ENCODE measurements at places on chromosomes 5 and 9.

DNA sequence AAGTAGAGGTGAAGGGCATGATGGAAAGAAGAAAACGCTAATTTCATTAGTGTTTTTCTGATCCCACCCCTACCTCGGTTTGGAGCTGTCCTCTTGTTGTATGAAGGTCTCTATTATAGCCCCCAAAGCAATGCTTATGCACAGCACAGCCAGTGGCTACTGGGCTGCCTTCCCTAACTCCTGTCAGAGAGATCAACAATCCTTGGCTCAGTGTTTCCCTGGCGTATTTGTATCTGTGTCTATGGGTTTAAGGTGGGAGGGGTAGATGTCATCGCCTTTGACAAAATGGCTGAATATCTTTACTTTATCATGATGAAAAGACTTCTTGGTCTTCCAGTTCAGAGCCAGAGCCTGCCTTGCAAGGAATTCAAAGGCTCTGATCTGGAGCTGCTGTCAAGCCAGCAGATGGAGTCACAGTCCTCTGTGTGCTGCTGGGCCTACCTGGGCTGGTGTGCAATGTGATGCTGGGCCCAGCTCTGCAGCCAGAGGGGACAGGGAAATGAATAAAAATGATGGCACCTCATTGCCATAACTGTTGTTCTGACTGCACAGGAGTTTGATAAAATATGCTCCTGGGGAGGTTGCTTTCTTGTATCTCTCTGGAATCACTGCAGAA, 20.1 kb upstream of the HSPA9 start:
- no peaks in the 10 kb centered on the region for H3K27me3 ChIP-seq
- H3K4me3 ChIP-seq = no peak overlapping the region
- no peaks in the 10 kb centered on the region for H3K4me1 ChIP-seq
- no peak overlapping the region for H3K27ac ChIP-seq
- no peaks in the 10 kb centered on the region for H3K36me3 ChIP-seq

DNA sequence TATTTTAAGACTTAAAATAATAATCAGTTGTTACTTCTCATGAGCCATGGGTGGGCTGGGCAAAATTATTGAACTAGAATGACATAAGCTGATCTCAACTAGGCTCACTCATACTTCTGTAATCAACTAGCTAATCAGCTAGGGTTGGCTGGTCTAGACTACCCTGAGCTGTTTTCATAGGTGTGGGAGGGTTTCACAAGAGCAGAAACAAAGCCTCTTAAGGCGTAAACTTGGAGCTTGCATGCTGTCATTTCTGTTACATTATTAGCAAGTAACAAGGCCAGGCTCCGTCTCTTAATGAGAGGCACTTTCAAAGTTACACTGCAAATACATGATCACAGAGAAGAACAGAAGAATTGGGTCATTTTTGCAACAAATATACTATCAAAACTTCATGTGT, 57.2 kb upstream of the GHR start:
- no peaks in the 10 kb centered on the region for H3K4me1 ChIP-seq
- no peak overlapping the region for H3K27ac ChIP-seq
- no peak overlapping the region for H3K4me3 ChIP-seq

DNA sequence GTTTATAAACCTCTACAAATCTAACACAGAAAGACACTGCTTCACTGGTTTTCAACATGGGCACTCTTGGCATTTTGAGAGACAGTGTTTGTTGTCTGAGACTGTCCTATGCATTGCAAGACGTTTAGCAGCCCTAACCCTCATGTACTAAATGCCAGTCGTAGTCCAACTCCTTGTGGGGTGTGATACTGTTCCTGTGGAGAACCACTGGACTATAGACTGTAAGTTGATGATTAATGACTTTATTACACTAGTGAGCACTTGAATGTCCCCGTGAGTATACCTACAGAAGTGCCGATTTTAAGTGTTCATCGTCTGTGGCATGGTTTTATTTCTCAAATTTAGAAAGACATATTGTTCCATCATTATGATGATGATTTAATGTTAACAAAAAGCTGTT, 46.2 kb downstream of the RECK start:
- no peaks in the 10 kb centered on the region for H3K36me3 ChIP-seq
- no peaks in the 10 kb centered on the region for H3K27me3 ChIP-seq
- H3K4me3 ChIP-seq = no peak overlapping the region
- no peak overlapping the region for H3K27ac ChIP-seq
- no peaks in the 10 kb centered on the region for H3K4me1 ChIP-seq

GRCh38 chr9:121700165-121700831, 48.9 kb downstream of the DAB2IP start:
- no peaks in the 10 kb centered on the region for H3K27me3 ChIP-seq
- H3K36me3 ChIP-seq = no peaks in the 10 kb centered on the region

DNA sequence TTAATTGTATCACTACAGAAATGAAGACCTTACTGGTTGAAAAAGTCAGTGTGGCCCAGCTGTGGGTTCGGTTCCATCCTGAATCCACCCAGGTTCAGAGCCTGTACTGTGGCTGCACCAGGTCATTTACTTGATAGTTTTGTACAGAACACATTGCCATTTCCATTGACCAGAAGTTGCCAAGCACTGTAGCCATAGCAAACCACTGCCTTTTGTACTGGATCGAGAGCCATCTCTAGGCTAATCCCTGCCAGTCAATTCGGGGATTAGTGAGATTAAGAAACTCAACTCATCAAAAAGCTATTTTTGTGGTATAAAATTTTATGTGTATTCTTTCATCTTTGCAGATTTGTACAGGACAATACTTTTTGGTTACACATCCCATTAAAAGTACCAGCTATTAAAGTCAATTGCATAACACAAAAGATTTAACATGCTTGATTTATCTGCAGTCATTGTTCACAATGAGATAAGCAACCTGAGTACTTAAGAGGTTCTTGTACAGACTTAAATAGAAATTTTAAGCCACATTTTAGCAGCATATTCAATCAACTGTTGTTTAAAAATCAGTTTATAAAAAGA, 108.5 kb upstream of the OTULINL start:
- no peaks in the 10 kb centered on the region for H3K4me1 ChIP-seq
- no peak for DNase-seq
- no peaks in the 10 kb centered on the region for H3K36me3 ChIP-seq
- no peaks in the 10 kb centered on the region for H3K27me3 ChIP-seq
- H3K4me3 ChIP-seq = no peak overlapping the region

DNA sequence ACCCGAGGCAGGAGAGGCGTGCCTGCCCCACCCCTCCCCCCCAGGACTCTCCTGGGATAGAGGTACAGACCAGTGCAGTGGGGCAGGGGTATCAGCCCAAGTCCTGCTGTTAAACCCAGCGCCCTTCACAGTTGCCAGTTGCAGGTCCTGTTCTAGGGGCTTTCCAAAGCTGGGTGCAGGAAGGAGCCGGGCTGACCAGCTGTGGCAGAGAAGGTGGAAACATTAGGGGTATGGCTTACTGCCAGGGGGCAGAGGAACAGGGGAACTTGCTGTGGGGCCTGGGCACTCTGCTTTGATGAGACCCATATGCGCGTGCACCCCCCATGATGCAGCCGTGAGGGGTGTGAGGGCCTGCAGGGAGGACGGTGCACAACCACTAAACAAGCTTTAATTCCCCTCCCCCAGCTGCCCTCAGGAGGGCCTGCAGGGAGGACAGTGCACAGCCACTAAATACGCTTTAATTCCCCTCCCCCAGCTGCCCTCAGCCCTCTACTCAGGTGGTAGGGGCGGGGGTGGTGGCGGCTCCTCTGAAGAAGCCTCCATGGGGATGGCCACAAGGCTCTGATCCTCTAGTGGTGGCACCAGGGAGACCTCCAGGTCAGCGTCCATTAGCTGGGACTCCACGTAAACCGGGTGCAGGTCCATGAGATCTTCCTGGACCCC, 766 bp upstream of the LRRC26 start:
- no peak overlapping the region for H3K4me3 ChIP-seq
- no peak for DNase-seq
- peaks cover 13% of the 10 kb centered on the region for H3K4me1 ChIP-seq
- no peak overlapping the region for H3K27ac ChIP-seq

- H3K4me3 ChIP-seq = no peak overlapping the region
- H3K36me3 ChIP-seq = no peaks in the 10 kb centered on the region
- DNase-seq = no peak
- H3K27me3 ChIP-seq = no peaks in the 10 kb centered on the region
- no peaks in the 10 kb centered on the region for H3K4me1 ChIP-seq
Measured at GRCh38 chr9:21890696-21891095, 88.3 kb downstream of the MTAP start.

- peak overlapping the region; percentile 99 for H3K27ac ChIP-seq
- peaks cover 40% of the 10 kb centered on the region for H3K4me1 ChIP-seq
- H3K4me3 ChIP-seq = peak overlapping the region; percentile 62
- no peak for DNase-seq
- H3K27me3 ChIP-seq = no peaks in the 10 kb centered on the region
- peaks cover 7% of the 10 kb centered on the region for H3K36me3 ChIP-seq
Measured at GRCh38 chr5:141617682-141618029, 1.1 kb downstream of the DIAPH1 start.

GRCh38 chr5:135442431-135443160, 4.6 kb downstream of the DCANP1 start:
- H3K27me3 ChIP-seq = no peaks in the 10 kb centered on the region
- DNase-seq = no peak
- H3K4me1 ChIP-seq = no peaks in the 10 kb centered on the region
- no peak overlapping the region for H3K27ac ChIP-seq
- no peaks in the 10 kb centered on the region for H3K36me3 ChIP-seq

DNA sequence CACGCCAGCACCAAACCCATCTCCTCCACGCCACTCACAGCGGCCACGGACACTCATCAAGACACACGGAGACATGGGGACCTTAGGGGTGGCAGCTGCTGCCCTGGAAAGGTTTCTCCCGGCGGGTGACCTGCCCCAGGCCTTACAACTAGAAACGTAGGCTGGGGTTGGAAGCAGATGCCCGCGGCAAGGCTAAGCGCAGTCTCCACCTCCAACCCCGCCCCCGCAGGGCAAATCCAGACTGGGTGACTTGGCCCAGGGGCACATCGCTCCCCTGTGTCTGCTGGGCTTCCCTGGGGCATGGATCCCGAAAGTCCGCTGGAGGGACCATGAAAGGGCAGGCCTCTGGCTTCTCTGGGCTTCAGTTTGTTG, 12.0 kb upstream of the ASS1 start:
- peaks cover 7% of the 10 kb centered on the region for H3K27me3 ChIP-seq
- H3K4me3 ChIP-seq = no peak overlapping the region
- peaks cover 3% of the 10 kb centered on the region for H3K4me1 ChIP-seq
- H3K36me3 ChIP-seq = no peaks in the 10 kb centered on the region
- no peak for DNase-seq

DNA sequence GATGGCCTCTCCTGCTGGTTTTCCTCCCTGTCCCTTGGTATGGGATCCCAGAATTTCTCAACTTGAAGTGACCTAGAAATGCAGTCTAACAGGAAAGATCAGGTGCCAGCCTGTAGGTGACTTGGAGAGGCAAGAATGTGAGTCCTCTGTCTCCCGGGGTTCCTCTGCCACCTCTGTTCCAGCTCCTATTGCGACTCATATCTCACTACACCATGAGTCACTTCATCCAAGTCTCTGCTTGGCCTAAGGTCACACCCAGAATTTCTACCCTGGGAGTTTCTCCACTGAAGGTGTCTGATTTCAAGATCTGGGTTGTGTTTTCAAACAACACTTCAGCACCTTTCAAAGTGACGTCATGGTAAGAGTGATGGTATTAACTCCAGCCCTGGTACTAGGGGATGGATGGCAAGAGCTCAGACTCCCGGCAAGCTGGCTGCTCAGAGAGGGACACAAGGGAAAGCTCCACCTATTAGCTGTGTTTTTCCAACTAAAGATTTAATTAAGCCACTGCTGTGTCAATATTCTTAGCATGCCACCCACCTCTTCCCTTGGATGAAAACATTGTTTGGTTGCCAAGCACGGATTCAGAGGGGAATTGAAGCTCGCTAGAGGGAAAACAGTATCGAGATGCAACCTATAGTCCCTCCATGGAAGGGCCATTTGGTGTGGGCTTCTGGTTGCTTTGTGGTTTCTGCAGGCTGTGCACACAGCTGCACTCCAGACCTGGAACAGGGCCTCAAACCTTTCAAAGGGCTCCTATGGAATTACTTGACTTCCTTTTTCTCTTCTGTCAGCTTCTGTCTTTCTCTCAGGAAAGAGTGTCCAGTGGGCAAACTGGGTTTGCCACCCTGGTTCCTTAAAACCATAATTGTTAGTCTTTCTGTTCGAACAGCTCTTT, 205.7 kb downstream of the GAS1 start:
- H3K4me3 ChIP-seq = no peak overlapping the region
- H3K36me3 ChIP-seq = no peaks in the 10 kb centered on the region
- H3K27ac ChIP-seq = peak overlapping the region; percentile 7
- DNase-seq = no peak
- peaks cover 5% of the 10 kb centered on the region for H3K4me1 ChIP-seq
- no peaks in the 10 kb centered on the region for H3K27me3 ChIP-seq

DNA sequence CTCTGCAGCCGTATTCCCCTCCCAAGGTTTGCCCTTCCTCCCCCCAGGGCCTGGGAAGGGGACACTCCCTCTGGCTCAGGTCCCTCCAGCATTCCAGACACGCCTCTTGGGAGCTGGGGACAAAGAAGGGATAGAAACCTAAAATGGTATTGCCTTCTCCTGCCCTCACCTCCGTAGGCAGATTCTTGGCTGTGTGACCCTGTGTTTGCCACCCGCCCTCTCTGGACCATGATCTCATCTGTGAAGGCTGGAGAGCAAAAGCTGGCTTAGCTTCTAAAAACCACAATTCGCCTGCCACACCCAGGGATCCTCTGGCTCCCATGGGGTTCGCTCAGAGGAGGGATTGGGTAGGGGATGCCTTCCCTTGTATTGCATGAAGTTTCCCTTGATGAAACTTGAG, 7.7 kb downstream of the AQP3 start:
- DNase-seq = no peak
- no peaks in the 10 kb centered on the region for H3K36me3 ChIP-seq
- H3K27ac ChIP-seq = no peak overlapping the region
- no peaks in the 10 kb centered on the region for H3K27me3 ChIP-seq

GRCh38 chr9:88949425-88949824, 41.8 kb upstream of the S1PR3 start:
- no peaks in the 10 kb centered on the region for H3K36me3 ChIP-seq
- H3K4me1 ChIP-seq = peaks cover 16% of the 10 kb centered on the region

DNA sequence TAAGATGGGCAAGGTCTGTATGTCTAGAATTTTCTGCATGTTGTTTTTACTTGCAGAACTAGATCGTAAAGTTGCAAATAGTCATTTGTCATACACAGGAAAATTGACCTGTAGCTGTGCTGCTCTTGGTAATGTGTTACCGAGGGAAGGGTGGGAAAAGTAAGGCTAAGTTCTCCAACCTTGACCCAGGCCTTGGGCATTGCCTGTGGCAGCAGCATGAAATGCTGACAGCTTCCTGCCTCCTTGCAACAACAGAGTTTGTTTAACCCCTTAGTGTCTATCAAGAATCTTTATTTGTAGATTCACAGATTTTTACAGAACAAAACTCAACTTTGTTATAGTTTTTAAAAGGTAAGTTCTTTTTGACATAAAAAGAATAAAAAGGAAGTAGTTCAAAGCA, 48.3 kb downstream of the ERCC6L2 start:
- no peaks in the 10 kb centered on the region for H3K36me3 ChIP-seq
- H3K4me3 ChIP-seq = no peak overlapping the region
- H3K27me3 ChIP-seq = no peaks in the 10 kb centered on the region
- no peak overlapping the region for H3K27ac ChIP-seq
- DNase-seq = no peak
